ENCODE measurements at places on chromosomes 2 and 18.

- no peak for DNase-seq
These were observed 17.2 kb downstream of the BOK start for GRCh38 chr2:241575624-241576292.

DNA sequence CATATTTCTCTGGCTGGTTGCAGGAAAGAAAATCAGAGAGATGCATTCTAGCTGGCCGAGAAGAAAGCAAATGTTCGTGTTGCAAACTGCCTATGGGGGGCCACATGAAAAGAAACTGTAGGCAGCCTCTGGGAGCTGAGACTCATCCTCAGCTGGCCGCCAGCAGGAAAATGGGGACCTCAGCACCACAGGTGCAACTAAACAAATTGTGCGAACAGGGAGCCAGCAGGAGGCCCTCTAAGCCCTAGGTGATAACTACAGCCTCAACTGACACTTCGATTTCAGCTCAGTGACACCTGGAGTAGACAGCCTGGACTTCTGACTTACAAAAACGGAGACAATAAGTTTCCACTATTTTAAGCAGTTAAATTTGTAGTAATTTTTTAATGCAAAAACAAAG lies 107.3 kb downstream of the DTNB start:
- DNase-seq = no peak

GRCh38 chr2:242041816-242042215 lies 172.3 kb downstream of the RTP5 start:
- no peak for DNase-seq

DNA sequence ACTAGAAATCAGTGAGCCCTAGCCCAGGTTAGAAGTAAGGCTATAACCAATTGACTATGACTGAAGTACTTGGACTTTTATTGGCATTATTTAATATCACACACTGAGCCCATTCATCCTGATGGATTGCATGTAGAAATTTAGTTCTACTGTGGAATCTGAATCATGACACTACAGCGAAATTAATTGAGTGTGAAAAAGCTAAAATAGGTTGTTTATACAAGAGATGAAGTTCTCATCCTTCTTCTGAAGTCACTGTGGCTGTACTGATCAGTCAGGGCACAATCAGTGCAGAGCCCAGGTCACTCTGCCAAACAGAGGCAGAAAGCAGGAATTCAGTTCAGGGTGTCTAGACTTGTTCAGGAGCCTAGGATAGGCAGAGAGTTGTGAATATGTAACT lies 158.9 kb downstream of the BABAM2 start:
- DNase-seq = no peak

- no peak for DNase-seq
These were observed 52.8 kb upstream of the RMDN2 start for GRCh38 chr2:37872192-37872750.

- DNase-seq = no peak
These were observed 76.6 kb downstream of the KIAA1328 start for GRCh38 chr18:36905571-36905970.

DNA sequence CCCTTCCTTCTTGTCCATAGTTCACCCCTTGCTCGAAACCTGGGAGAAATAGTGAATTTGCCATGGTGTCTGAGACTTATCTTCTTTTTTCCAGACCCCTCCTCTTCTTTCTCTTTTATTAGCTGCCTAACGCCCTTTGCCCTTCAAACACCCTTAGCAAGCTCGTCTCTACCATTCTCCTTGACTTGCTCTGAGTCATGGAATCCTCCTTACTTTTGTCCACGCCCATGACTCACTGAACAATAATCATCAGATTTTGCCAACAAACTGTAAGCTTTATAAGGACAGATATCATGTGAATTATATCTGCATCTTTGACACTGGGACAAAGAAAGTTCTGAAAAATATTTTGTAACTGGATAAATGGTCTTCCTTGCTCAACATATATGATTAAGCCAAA lies 67.1 kb upstream of the CNTNAP5 start:
- no peak for DNase-seq

DNA sequence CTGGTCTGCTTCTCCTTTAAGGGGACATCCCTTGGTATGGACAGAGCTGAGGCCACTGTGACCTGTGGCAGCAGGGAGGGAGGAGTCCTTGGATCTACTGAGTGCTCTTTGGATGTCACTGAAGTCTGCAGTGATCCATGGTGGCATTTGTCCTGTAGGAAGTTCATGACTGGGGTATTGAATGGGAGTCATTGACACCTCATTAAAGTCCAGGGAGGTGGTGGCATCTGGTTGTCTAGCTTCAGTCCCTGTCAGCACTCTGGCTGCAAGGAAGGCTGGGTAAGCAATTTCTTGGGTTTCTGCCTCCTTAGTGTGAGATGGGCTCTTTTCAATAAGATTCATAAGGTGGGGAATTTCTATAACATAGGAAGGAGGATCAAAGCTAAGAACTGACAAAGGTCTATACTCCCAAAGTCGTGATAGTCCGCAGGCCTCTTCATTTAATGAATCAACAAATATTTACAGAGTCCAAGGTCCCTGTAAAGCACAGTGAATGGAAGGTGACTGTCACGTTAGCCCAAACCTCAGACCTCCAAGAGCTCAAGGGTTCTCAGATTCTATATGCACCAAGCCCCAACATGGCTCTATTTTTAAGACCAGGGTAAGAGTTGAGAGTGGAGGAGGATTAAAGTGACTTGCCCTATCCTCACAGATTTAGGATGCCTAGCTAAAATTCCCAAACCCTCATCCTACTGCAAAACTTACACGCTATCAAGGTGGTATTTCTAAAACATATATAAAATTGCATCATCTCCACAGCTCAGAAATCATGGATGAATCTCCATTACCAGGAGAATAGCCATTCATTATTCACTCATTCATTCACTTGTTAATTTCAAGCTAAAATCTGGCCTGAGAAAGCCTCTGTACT lies 40.2 kb downstream of the THNSL2 start:
- no peak for DNase-seq

- DNase-seq = no peak
These were observed 133.2 kb upstream of the EPHA4 start for GRCh38 chr2:221705185-221705877.

DNA sequence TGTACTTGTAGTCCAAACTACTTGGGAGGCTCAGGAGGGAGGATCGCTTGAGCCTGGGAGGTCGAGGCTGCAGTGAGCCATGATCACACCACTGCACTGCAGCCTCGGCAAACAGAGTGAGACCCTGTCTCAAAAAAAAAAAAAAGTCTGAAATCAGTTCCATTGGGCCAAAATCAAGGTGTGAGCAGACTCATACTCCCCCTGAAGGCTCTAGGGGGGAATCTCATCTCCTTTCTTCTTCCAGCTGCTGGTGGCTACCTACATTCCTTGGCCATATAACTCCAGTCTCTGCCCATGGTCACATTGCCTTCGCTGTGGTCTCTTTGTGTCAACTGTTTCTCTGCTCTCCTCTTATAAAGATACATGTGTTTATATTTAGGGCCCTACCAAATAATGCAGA lies 234.0 kb downstream of the LRRTM1 start:
- no peak for DNase-seq

- no peak for DNase-seq
These were observed 7.1 kb downstream of the MYL12A start for GRCh38 chr18:3254725-3255124.

DNA sequence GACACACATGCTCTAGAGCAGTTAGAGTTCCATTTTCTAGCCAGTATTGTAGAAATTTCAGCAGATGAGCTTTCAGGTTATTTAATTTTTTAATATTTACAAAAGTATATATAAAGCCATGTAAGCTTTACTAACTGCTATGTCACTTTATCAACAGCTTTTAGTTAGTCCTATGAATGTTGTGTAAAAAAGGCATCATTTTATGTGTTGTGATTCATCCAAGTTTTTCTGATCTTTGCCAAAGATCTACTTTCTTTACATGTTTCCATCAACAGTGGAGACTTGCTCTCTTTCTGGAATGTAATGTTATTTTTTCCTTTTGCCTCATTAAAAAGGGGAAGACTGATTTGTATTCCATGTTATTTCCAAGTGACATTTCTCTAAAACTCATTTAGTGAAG lies 125.2 kb upstream of the TFPI start:
- DNase-seq = no peak

- no peak for DNase-seq
These were observed 1.2 kb upstream of the SMCHD1 start for GRCh38 chr18:2654169-2654927.

- DNase-seq = no peak
These were observed 51.3 kb downstream of the G6PC2 start for GRCh38 chr2:168952424-168952823.

GRCh38 chr18:79875931-79876461 lies 75.5 kb downstream of the SLC66A2 start:
- DNase-seq = no peak

DNA sequence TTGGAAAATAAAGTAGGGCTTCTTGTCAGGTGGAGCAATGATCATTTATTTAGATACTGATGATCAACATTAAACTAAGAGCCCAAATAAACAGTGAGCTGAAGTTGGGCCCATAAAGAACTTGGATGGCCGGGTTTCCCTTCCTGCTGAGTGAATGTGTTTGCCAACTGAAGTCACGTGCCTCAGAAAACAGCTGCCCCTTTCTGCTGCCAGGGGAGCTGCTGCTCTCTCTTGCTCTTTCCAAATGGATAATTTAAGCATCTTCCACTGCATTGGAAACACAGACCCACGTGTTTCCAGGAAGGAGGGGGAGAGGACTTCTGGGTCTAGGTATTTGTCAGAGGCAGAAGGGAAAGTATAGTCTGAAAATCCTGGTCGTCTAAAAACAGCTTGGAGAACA lies 22.9 kb upstream of the NCKAP5 start:
- DNase-seq = peak; percentile 90

- no peak for DNase-seq
These were observed 768.6 kb upstream of the HS6ST1 start for GRCh38 chr2:129087133-129087813.

DNA sequence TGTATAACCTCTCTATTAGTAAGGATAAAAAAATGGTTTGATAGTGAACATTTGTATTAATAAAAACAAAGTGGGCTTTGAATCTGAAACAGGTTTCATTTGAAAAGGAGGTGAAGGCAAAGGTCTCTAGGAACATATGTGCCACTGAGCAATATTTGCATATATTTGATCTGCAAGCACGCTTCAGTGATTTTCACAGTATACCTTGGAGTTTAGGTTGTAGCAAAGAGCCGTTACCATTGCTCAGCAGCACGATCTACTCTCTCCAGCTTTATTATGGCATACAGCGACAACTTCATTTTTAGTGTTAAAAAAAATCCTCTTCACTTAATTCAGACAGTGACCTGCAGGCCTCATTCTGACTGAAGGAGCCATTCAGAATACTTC lies 75.8 kb upstream of the ZEB2 start:
- no peak for DNase-seq

GRCh38 chr18:36888778-36889177 lies 59.9 kb downstream of the KIAA1328 start:
- no peak for DNase-seq

GRCh38 chr2:230068651-230069055 lies at the start of gene SLC16A14:
SLC16A14 (minus strand) TSS chr2:230068924; CDS start chr2:230059352, 9,572 bp downstream.
- peak; percentile 48 for DNase-seq

GRCh38 chr2:231680992-231681852 lies 27.1 kb upstream of the PTMA start:
- peak; percentile 78 for DNase-seq

GRCh38 chr2:8176887-8177286 lies 505.0 kb upstream of the ID2 start:
- no peak for DNase-seq

- DNase-seq = no peak
These were observed 592.1 kb downstream of the TDRD15 start for GRCh38 chr2:21715887-21716286.

GRCh38 chr18:49967171-49967570 lies 153.8 kb upstream of the ACAA2 start:
- DNase-seq = no peak

DNA sequence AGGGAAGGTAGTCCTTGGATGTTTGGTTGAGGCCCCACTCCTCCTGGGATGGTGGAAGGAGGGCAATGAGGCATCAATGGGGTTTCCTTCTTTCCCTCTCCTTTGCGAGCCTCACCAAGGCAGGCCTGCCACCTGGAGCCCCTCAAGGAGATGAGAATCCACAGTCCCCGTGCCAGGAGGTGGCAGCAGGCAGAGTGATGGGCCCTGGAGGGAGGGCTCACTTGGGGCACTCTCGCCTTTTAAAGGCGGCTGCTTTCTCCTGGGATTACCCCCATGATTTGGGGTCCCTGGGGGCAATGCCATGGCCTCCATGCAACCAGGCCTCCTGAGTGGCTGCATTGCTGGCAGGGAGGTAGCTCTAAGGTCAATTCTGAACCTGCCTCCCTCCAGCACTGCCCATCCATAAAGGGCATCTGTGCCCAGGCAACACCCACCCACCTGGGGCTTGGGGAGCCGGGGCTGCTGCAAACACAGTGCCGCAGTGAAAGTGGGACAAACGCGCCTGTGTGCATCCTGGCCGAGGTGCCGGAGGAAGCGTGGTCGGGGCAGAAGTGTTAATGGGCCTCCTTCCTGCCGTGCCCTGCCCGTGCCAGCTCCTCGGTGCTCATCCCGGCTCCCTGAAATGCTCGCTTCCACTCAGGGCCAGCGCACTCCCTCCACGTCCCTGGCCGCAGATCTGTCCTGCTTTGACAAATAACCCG lies 55.9 kb downstream of the ZFP36L2 start:
- no peak for DNase-seq

DNA sequence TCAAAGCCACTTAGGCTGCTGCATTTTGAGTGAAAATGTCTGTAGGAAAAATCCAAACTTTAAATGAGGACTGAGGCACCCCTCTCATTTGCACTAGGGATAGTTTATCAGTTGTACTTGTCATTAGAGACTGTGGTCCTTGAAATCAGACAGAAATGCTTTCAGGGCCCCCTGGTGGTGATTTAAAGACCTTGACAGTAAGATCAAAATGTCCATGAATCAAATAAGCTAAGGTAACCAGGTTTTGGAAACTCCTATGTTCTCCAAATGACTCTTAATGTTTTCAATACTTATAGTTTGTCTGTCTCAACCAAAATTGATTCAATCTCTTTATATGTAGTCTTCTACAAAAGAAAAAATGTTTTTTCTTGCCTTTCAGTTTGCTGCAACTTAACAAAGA lies 28.8 kb upstream of the DDX18 start:
- peak; percentile 61 for DNase-seq

DNA sequence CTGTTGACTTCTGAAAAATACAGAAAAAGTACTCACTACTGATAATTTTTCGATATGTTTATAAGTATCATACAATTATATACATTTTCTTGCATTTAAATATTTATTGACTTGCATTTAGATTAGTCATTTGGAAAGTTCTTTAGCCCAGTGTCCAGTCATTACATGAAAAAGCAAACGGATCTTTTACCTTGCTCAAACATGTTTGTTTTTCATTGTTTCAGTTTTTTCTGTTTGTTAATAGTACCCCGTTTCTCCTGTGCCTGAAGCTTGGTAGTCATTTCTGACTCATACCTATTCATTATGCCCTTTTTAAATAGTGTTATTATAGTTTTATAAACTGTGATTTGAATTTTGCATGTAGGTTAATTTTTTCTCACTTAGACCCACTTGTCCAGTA lies 28.1 kb downstream of the CEP192 start:
- no peak for DNase-seq

GRCh38 chr18:57269756-57270155 lies 82.6 kb upstream of the ST8SIA3 start:
- no peak for DNase-seq

- DNase-seq = no peak
These were observed 171.9 kb downstream of the EN1 start for GRCh38 chr2:118675531-118675930.

- DNase-seq = peak; percentile 47
These were observed 193.0 kb downstream of the RAB3GAP1 start for GRCh38 chr2:135245071-135245470.

GRCh38 chr2:105521176-105521575 lies 122.3 kb upstream of the FHL2 start:
- DNase-seq = no peak

Measured in DMS153 (cell line).